ENCODE measurements at places on chromosomes 3 and 15.

DNA sequence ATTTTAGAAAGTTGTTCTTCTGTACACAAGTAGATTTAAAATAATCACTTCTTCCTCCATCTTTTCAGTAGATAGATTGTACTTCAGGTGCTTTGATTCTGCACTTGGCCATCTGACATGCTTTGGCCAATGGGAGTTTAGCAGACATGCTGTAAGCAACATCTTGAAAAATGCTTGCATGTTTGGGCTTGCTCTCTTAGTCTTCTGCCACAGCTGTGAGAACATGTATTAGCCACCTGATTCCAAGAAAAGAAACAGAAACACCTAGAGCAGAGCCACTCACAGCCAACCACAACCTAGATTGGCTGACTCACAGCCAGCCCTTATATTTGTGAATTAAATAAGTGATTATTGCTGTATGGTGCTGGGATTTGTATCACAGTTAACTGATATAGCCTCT, 70.2 kb upstream of the GADL1 start:
- DNase-seq, result no peak

DNA sequence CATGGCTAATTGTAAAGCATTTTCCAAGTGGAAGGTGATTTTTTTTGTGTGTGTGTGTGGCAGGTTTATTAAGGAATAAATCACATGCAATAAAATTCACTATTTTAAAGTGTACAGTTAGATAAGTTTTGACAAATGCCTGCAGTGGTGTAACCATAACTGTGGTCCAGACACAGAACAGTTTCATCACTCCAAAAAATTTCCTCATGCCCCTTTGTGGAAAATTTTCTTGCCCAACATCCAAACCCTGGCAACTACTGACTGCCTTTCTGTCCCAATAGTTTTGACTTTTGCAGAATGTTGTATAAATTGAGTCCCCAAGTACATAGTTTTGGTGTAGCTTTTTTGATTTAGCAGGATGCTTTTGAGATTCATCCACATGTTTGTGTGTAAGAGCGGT, 135.1 kb upstream of the KLHL25 start:
- no peak for DNase-seq

GRCh38 chr15:81491414-81492096, 117.5 kb upstream of the TMC3 start:
- DNase-seq, result no peak

- DNase-seq, result no peak
These were observed 90.4 kb downstream of the TOP2B start for GRCh38 chr3:25574172-25574765.

- DNase-seq, result no peak
These were observed 47.8 kb upstream of the LRRC3B start for GRCh38 chr3:26574766-26575165.

- DNase-seq, result no peak
These were observed 1115.1 kb upstream of the CADM2 start for GRCh38 chr3:83843716-83844115.

GRCh38 chr3:112594856-112595255, 33.0 kb downstream of the SLC35A5 start:
- no peak for DNase-seq

- no peak for DNase-seq
These were observed 441.9 kb downstream of the PLOD2 start for GRCh38 chr3:145719114-145719513.

GRCh38 chr3:119492810-119493209, 5.5 kb upstream of the TIMMDC1 start:
- no peak for DNase-seq

DNA sequence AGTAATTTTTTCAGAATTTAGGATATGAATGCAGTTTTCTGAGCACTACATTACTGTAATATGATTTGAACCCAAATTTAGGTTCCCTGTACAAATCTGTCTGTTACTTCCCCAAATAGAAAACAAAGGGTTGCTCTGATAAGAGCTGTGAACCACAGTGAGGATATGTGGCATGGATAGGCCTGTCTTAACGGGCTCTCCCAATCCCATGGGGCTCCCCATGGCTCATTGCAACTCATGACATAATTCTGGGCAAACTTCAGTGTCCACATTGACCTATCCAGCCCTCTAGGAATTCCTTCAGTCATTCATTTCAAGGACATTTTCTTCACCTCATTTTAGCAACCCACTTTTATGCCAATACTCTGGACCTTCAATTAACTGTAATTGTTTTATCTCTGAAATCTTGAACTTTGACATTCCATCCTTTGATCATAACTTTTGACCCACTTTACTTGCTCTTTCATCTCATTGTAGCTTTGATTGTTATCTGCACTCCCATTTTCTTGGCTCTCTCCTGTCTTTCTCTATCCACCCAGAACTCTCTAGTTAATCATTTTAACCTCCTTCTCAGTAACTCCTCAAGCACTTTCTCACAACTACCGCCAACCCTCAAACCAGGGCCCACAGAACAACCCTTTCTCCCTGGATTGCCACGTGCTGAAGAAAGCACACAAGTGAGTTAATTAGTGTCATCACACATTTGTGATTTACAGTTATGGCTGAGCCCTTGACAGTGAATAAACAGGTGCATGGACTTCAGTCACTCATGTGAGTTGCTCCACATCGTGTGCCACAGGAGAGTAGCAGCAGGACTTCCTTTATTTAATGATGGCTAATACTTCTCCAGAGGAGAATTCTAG, 94.9 kb upstream of the AADACL2 start:
- no peak for DNase-seq

DNA sequence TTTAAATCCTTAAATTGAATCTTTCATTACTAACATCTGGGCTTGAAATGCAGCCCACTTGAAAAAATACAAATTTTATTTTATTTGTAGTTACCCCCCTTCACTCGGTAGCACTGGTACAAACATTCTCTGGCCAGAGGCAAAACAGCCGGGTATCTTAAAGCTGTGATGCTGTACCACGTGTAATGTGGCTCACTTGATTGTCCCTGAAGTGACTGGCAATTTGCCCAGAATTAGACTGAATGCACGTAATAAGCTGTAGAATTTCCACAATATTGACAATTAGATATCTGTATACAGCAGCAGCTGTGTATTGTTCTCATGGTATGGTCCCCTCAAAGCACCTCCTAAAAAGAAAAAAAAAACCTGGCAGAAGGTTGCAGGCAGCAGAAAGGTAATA, 192.8 kb upstream of the TBC1D5 start:
- DNase-seq, result no peak

Measured in hepatic stellate cell (primary cell).